ENCODE measurements at places on chromosomes 2 and 18.

DNA sequence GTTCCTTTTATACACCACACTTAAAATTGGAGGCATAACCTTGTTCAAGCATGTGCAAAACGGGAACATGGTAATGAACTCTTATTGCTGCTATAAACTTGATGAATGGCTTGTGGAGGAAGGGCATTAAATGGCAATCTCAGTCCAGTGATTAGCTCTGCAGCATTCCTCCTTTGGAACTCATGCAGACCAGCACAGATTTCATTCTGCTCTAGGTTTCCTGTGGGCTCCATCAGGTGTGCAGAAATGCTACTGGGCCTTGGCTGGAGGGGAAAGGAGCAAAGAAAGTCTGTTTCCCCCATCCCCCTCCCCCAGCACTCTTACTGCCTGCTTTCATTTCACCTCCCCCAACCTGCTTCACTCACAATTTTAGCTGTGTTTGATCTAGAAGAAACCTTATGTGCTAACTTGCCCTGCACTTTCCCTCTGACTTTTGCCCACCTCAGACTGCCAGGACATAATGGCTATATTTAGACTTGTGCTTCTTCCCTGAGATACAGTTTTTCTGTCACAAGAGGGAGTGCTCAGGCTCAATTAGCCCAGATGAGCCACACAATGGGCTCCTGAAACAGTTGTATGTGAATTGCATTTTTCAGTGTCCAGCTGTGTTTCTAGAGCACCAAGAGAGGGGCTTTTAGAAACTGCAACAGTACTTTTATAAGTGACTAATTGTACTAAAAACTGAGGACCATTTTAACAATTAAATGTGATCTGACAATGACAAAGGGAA is 109.8 kb downstream of the FSHR start:
- DNase-seq: no peak

DNA sequence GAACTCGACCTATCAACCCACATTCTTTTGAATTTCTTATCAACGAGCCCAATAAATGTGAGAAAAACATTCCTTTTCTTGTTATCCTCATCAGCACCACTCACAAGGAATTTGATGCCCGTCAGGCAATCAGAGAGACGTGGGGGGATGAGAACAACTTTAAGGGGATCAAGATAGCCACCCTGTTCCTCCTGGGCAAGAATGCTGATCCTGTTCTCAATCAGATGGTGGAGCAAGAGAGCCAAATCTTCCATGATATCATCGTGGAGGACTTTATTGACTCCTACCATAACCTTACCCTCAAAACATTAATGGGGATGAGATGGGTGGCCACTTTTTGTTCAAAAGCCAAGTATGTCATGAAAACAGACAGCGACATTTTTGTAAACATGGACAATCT is 378.2 kb downstream of the STK39 start:
- DNase-seq: no peak

GRCh38 chr2:192307530-192307929 is 112.8 kb upstream of the TMEFF2 start:
- DNase-seq: no peak

DNA sequence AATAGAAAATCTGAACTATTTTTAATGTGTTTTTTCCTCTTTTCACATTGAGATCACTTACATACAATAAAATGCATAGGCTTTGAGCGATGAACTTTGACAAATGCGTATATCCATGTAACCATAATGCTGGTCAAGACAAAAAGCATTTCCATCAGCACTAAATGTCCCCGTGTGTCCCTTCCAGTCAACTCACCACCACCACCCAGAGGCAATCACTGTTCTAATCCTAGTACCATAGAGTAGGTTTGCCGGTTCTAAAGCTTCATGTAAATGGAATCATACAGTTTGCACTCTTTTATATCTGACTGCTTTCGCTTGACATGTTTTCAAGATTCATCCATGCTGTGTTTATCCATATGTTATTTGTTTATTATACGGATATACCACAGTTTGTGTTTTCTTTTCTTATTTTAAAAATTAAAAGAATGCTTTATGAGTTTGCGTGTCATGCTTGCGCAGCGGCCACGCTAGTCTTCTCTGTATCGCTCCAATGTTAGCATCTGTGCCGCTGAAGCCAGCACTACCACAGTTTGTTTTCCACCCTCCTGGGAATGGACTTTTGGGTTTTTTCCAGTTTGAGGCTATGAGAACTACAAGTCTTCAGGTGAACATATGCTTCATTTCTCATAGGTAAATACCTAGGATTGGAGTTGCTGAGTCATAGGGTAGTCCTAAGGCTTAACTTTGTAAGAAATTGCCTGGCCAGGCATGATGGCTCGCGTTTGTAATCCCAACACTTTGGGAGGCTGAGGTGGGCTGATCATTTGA is 197.5 kb upstream of the CHAC2 start:
- DNase-seq: no peak

DNA sequence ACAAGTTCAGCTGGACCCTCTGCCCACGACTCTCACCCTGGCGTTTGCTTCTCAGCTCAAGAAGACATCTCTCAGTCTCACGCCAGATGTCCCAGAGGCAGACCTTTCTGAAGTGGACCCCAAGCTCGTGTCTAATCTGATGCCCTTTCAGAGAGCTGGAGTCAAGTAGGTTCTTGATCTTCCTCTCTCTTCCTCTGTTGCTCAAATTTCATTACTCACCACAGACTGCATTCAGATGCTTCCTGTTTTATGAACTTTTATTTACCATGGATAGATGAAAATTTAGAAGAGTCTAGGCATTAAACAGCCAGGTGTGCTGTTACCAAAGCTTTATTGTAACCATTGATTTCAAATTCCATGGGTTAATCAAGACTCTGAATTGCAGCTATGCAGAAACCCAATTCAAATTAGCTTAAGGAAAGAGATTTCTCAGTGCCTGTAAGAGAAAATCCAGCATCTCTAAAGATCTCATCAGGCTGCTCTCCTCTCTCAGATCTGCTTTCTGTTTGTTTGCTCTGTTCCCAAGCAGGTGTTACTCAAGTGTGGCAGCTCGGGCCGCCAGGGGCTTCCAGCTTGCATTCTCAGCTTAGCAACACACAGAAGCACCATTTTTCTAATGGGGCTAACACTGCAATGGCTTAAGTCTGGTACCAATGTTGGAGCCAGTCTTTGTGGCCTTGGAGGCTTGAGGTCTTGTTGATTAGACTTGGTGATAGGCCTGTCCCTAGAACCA is 16.5 kb downstream of the SMARCAL1 start:
- no peak for DNase-seq

DNA sequence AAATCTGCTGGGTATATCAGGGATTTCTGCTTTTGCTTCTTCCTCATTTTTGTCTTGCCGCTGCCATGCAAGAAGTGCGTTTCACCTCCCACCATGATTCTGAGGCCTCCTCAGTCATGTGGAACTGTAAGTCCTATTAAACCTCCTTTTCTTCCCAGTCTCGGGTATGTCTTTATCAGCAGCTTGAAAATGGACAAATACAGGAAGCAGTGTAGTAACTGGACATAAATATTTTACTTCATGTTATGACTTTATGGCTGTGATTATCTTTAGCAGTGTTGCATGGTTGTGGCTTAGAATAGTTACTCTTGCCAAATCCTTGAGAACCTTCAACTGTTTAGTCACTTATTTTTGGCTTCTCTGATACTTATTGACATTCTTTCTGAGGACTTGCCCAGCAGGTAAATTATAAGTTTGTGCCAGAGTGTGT is 66.2 kb upstream of the DLX2 start:
- DNase-seq: no peak

All from activated CD4-positive, alpha-beta T cell treated with anti-CD3 and anti-CD28 coated beads, Interleukin-10, Interleukin-2, amounts not matched to agents 100 ng/mL and 50 ng/mL, durations not matched to agents 16 hours and 8 hours (primary cell).